Bronchus fibroblast of lung (primary cell): ENCODE measurements at places on chromosomes 5 and 9. TPM values are rescaled to one million over a fixed set of nuclear protein-coding genes. Genes with fewer than 3 reads are reported as not detected.

PHF24 gene
- 0.17 and 0.74 TPM in 2 replicates for total RNA-seq

SMC2 gene
- 16.1 and 19.0 TPM in 2 replicates for total RNA-seq

PCDHA12 gene
- not detected in 2 replicates for total RNA-seq

ARSI gene
- total RNA-seq = 11.8 and 13.4 TPM in 2 replicates

PCDHB6 gene
- total RNA-seq = not detected in 2 replicates

C9 gene
- total RNA-seq = not detected in 2 replicates

SLCO4C1 gene
- total RNA-seq = 0.50 and 0.59 TPM in 2 replicates

TAS2R1 gene
- not detected in 2 replicates for total RNA-seq

PCDHA8 gene
- total RNA-seq = not detected in 2 replicates

ELOVL7 gene
- 0.34 TPM in 1 of 2 replicates, not detected in the other for total RNA-seq

NUTM2F gene
- total RNA-seq = not detected in 2 replicates

DNM1 gene
- total RNA-seq = 4.5 and 5.7 TPM in 2 replicates

PRELID2 gene
- total RNA-seq = 10.9 and 11.9 TPM in 2 replicates

PCDHB3 gene
- total RNA-seq = 0.15 and 0.17 TPM in 2 replicates

IFNA8 gene
- not detected in 2 replicates for total RNA-seq

PGGT1B gene
- 3.2 and 7.4 TPM in 2 replicates for total RNA-seq

AQP7 gene
- total RNA-seq = not detected in 2 replicates

GABRG2 gene
- not detected in 2 replicates for total RNA-seq

FABP6 gene
- total RNA-seq = not detected in 2 replicates

TAF11L10 gene
- not detected in 2 replicates for total RNA-seq

GARIN3 gene
- total RNA-seq = not detected in 2 replicates

SLC34A1 gene
- not detected in 2 replicates for total RNA-seq

MYO10 gene
- total RNA-seq = 15.6 and 16.8 TPM in 2 replicates
